ENCODE measurements at places on chromosomes 2 and 18.

DNA sequence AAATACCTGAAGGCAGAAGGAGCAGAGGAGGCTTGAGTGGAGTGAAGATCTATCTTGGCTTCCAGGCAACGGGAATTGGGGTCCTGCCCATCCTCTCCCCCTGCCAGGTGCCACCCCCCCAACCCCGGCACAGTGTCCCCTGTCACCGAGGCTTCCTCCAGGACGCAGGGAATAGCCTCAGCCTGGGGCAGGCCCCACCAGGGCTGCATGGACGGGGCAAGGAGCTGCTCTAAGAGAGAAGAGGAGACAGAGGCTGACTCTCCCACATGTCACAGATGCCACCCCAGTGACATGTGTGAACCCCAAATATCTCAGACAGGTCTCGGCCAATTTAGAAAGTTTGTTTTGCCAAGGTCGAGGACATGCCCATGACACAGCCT, 42.1 kb downstream of the PXDN start:
- DNase-seq: no peak

DNA sequence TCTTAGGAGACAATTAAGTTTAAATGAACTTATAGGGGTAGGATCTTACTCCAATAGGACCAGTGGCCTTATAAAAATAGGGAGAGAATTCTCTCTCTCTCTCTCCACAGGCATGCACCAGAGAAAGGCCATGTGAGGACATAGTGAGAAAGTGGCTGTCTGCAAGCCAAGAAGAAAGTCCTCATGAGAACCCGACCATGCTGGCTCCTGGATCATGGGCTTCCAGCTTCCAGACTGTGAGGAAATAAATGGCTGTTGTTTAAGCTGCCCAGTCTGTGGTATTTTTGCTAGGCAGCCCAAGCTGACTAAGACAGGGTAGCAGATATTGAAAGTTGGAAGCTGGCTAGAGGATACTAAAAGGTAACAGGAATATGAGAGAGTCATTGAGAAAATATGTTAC, 454.0 kb downstream of the NBAS start:
- no peak for DNase-seq

GRCh38 chr2:231190531-231191197, 7.8 kb upstream of the ARMC9 start:
- DNase-seq: no peak

- no peak for DNase-seq
Measured at GRCh38 chr2:11757101-11757500, 10.7 kb downstream of the LPIN1 start.

GRCh38 chr2:158723181-158723838, 71.8 kb upstream of the DAPL1 start:
- DNase-seq: no peak

GRCh38 chr2:175837046-175837445, 165.0 kb downstream of the LNPK start:
- DNase-seq: peak; percentile 87

DNA sequence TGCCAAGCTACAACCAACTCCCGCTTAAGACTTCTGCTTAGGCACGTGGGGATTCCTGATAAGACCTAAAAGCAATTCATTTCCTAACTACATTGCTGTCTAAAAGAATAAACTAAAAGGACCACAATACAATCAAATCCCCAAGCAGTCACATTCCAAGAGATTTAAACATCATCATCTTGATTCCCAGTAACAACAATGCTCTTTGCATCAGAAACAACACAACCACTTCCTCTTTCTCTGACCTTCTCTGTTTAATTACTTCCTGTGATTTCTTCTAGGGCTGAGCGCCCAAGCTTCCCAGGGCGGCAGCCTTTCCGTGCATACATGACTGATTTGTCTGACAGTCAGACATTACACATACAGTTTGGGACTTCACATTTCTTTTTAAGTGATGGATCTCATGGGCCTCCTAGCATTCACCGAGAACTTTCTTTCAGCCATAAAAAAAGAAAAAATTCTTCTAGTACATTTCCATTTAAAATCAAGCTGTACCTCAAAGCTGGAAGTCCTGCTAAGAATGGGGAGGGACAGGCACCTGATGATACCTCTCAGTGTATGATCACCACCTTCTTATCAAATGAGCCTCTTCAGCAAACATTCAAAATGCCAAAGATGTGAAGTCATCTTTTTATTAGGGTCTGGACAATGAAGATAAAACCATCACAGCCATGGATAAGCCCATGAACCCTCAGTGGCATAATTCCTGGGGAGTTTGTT, 11.5 kb downstream of the SPRED2 start:
- no peak for DNase-seq

GRCh38 chr2:105875241-105875640, 130.5 kb downstream of the NCK2 start:
- no peak for DNase-seq

GRCh38 chr2:232422051-232422450, 15.4 kb downstream of the ALPG start:
- DNase-seq: no peak

GRCh38 chr2:111657351-111657975, 226.5 kb downstream of the ANAPC1 start:
- no peak for DNase-seq

GRCh38 chr18:32469691-32470459, 807 bp downstream of the GAREM1 start:
- no peak for DNase-seq
